T-helper 2 cell treated with Interferon-gamma antibody and Interleukin-4, amounts not matched to agents 5 μg/mL and 100 μg/mL, for 36 hours (primary cell): ENCODE measurements at places on chromosomes 16 and 17.

DNA sequence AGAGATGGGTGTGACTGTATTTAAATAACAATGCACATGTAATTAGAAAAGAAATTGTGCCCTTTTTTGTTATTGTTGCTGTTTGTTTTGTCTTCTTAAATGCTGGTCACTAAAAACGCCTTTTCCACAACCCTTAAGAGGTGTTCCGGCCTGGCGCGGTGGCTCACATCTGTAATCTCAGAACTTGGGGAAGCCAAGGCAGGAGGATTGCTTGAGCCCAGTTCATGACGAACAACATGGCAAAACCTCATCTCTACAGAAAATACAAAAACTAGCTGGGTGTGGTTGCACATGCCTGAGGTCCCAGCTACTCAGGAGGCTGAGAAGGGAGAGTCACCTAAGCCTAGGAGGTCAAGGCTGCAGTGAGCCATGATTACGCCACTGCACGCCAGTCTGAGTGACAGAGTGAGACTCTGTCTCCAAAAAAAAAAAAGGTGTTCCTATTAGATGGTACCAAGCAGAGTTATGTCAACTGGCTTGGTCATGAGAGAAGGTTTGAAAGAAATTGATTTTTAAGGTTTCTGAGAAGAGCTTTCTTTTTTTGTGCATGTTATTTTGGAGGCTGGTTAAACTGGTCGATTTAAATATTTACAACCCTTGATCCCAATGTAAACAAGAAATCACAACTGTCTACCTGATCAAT lies 23.5 kb upstream of the RFFL start:
- H3K27me3 ChIP-seq, result no peaks in the 10 kb centered on the region
- peak overlapping the region; percentile 96 for H3K4me3 ChIP-seq
- DNase-seq, result no peak
- peaks cover 54% of the 10 kb centered on the region for H3K4me1 ChIP-seq

DNA sequence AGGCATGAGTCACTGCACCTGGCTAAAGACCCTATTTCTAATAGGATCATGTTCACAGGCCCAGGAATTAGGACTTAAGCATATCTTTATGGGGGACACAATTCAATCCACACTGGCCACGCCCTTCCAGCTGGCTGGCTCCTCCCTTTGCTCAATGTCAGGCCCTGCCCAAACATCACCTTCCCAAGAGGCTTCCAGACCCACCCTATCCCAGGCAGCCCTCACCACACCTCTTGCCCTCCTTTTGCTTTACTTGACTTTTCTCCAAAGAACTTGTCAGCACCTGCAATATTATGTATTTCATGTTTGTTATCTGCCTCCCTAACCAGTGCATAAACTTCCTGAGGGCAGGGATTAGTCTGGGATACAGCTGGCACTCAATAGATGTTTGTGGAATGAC lies 109.6 kb upstream of the CDH5 start:
- H3K27ac ChIP-seq, result no peak overlapping the region
- no peak for DNase-seq
- H3K4me1 ChIP-seq, result no peaks in the 10 kb centered on the region
- no peaks in the 10 kb centered on the region for H3K36me3 ChIP-seq

DNA sequence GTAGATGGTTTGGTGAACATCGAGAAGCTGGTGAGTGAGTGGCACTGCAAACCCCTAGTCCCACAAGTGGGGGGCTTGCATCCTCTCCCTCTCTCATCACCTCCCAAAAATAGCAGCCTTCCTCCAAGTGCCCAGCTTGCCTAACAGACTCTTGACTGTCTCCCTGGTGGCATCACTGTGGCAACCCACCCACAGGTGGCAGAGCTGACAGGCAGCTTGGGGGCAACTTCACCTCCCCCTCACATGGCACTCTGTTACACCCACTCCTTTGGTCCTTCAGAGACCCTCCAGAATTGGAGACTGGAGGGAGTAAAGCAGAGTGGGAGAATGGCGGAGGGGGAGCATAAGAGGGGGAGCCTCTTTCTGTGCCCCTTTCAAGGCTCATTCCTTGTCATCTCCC lies 15.7 kb downstream of the RAPGEFL1 start:
- no peak overlapping the region for H3K27ac ChIP-seq
- peaks cover 2% of the 10 kb centered on the region for H3K36me3 ChIP-seq
- H3K4me1 ChIP-seq, result peaks cover 5% of the 10 kb centered on the region
- no peak for DNase-seq
- no peak overlapping the region for H3K4me3 ChIP-seq

GRCh38 chr16:20744922-20745440 lies 3.4 kb upstream of the THUMPD1 start:
- no peak overlapping the region for H3K27ac ChIP-seq
- H3K4me3 ChIP-seq, result no peak overlapping the region

- no peaks in the 10 kb centered on the region for H3K27me3 ChIP-seq
- DNase-seq, result no peak
- H3K4me3 ChIP-seq, result no peak overlapping the region
- H3K4me1 ChIP-seq, result no peaks in the 10 kb centered on the region
- H3K36me3 ChIP-seq, result peaks cover 20% of the 10 kb centered on the region
These were observed 138.4 kb downstream of the RAB11FIP4 start for GRCh38 chr17:31529841-31530251.

DNA sequence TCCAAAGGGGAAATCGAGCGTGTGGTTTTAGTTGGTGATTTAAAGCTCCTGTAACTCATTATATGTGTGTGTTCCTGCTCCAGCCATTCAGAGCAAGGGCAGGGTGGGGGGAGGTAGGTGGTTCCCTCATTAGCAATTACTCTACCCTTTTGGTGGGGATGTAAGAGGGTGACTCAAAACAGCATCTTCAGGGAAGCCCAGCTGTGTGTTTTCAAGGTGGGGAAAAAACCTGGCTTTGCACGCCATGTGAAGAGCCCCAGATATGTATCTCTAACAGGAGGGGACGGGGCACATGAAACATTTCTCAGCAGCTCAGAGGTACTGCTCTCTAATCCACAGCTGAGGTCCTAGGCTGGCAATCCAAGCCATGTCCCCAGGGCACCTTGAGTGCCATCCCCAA lies 241.3 kb upstream of the ZFHX3 start:
- H3K36me3 ChIP-seq, result no peaks in the 10 kb centered on the region
- no peak for DNase-seq
- H3K27me3 ChIP-seq, result no peaks in the 10 kb centered on the region
- H3K4me1 ChIP-seq, result no peaks in the 10 kb centered on the region
- no peak overlapping the region for H3K4me3 ChIP-seq

GRCh38 chr17:35744830-35745229 lies 8.2 kb downstream of the GAS2L2 start:
- H3K4me3 ChIP-seq, result no peak overlapping the region
- no peak for DNase-seq
- H3K27ac ChIP-seq, result no peak overlapping the region
- peaks cover 7% of the 10 kb centered on the region for H3K4me1 ChIP-seq
- peaks cover 46% of the 10 kb centered on the region for H3K27me3 ChIP-seq
- no peaks in the 10 kb centered on the region for H3K36me3 ChIP-seq

DNA sequence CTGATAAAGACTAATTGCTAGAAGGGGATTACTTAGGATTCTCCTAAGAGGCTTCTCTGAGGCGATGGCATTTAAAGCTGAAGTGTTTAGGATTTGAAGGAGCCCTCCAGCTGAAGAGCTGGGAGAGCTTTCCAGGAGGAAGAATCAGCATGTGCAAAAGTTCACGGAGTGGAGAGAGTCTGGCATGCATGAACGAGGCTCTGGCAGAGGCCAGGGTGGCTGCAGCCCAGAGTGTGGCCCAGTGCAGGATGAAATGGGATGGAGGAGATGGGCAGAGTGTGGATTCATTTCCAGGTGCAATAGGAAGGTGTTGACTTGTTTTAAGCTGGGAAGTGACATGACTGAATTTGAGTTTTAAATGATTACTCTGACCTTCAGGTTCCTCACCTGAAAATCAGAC lies 249.0 kb upstream of the CCL2 start:
- no peaks in the 10 kb centered on the region for H3K4me1 ChIP-seq
- DNase-seq, result no peak
- H3K36me3 ChIP-seq, result no peaks in the 10 kb centered on the region
- no peak overlapping the region for H3K4me3 ChIP-seq
- no peak overlapping the region for H3K27ac ChIP-seq

DNA sequence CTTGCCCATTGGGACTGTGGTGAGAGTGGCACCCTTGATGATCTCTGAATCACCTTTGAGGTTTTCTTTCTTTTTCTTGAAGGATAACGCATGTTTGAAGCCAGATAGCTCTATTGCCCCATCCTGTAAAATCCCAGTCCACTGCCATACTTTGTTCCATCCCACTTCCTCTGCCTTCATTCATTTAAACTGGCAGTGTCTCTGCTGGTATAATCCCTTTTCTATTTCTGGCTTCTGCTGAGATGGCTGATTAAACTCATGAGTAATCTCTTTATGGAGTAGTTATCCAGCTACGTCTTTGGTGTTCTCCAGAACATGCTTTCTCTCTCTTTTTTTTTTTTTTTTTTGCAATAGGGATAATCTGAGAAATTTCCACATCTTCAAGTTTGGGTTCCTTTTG lies 656.5 kb upstream of the SALL1 start:
- H3K4me3 ChIP-seq, result no peak overlapping the region
- H3K4me1 ChIP-seq, result no peaks in the 10 kb centered on the region
- no peak for DNase-seq
- H3K27ac ChIP-seq, result no peak overlapping the region
- H3K36me3 ChIP-seq, result no peaks in the 10 kb centered on the region

GRCh38 chr17:64331931-64332493 lies 58.6 kb downstream of the PECAM1 start:
- H3K36me3 ChIP-seq, result no peaks in the 10 kb centered on the region
- no peak overlapping the region for H3K27ac ChIP-seq
- no peaks in the 10 kb centered on the region for H3K4me1 ChIP-seq
- no peaks in the 10 kb centered on the region for H3K27me3 ChIP-seq
- H3K4me3 ChIP-seq, result no peak overlapping the region

DNA sequence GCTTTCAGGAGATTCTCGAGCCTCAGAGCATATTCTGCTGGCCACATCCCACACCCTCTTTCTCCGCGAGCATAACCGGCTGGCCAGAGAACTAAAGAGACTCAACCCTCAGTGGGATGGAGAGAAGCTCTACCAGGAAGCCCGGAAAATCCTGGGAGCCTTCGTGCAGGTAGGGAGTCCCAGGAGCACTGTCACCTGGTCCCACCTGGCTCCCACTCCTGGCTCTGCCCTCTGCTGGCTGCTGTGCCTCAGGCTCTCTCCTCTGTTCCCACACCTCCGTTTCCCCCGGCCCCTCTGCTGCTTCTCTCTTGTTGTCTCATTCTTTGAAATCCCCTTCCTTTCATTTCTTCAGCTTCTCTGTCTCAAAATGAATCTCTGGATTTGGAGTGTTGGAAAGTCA lies 16.4 kb downstream of the LPO start:
- H3K4me3 ChIP-seq, result no peak overlapping the region
- no peak overlapping the region for H3K27ac ChIP-seq
- peaks cover 52% of the 10 kb centered on the region for H3K27me3 ChIP-seq
- peaks cover 3% of the 10 kb centered on the region for H3K4me1 ChIP-seq
- DNase-seq, result no peak
- no peaks in the 10 kb centered on the region for H3K36me3 ChIP-seq

DNA sequence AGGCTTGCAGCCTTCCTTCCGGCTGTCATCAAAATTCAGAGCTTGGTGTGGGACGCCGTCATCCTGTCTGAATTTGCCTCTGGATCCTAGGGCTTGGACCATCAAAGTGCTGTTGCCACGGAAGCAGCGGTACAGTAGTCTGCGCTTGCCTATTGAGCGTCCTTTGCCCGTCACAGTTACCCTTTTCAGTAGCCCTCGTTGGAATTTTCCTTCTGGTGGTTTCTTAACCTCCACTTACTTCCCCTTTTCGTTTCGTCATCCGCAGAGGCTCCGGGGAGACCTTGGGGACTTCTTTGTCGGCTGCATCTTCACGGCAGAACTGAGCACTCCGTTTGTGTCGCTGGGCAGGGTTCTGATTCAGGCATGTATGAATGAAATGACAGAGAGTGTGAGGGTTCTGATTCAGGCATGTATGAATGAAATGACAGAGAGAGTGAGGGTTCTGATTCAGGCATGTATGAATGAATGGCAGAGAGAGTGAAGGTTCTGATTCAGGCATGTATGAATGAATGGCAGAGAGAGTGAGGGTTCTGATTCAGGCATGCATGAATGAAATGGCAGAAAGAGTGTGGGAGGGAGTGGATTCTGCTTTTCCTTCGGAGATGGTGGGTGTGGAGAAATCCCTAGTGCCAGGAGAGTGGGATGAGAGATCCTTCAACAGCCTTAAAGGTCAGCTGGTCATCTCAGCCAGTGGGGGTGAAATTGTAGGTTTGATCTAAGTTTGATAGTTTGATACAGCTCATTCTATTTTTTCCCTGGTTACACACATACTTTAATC lies 8.0 kb downstream of the TLCD3A start:
- H3K4me1 ChIP-seq, result peaks cover 10% of the 10 kb centered on the region
- H3K27ac ChIP-seq, result peak overlapping the region; percentile 56

DNA sequence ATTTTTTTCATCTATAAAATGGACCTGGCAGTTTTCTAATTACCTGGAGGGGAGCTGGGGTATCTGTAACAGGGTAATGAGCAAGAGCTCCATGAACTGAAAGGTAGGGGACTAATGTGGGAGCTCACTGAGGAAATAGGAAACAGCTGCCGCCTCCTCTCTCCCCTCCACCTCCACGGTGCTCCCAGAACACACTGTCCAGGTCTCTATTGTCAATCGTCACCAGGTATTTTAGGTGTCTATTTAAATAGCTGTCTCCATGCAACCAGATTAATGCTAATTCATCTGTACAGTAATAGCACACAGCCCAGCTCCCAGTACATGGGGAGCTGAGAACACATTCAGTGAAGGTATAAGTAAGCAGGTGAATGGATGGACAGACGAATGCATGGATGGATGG lies 233.3 kb downstream of the GRIN2A start:
- no peak for DNase-seq
- H3K4me3 ChIP-seq, result no peak overlapping the region
- H3K27ac ChIP-seq, result no peak overlapping the region
- no peaks in the 10 kb centered on the region for H3K27me3 ChIP-seq
- no peaks in the 10 kb centered on the region for H3K36me3 ChIP-seq

DNA sequence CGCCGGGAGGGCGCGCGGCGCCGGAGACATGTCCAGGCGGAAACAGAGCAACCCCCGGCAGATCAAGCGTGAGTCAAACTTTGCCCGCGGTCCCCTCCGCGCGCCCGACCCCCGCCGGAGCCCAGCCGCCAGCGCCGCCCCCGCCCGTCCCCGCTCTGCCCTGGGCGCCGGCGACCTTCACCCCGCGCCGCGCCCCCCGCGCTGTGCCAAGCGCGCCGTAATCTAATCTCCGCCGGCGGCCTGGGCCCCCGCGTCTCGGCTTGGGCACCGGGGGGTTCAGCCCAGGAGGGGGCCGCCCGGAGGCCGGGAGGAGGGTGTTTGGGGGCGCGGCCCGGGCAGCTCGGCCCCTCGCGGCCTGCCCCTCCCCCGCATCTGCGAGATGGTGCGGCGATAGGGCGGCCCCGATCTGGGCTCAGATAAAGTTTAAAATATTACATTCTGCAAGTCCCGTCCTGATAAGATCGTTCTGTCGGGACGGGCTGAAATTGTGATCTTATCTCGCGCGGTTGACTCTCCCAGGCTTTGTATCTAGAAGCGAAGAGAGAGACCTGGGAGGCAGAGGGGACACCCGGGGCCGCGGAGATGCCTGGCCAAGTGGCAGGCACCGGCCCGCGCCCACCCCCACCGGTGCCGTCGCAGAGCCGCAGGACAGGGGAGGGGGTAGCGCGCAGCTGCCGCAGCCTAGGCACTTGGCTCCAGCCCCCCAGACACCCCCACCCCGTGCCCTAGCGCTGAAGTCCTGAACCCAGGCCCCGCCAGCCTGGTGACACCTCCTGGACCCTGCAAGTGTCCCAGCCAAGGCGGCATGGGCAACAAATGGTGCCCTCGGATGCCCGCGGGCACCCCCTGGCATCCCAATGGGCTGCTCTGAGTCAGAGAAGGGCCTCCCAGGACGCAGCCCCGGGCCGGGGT lies 787 bp downstream of the ZFPM1 start:
- H3K27ac ChIP-seq, result peak overlapping the region; percentile 87
- H3K4me3 ChIP-seq, result peak overlapping the region; percentile 92
- DNase-seq, result peak; percentile 44
- peaks cover 4% of the 10 kb centered on the region for H3K27me3 ChIP-seq
